ENCODE measurements at places on chromosomes 12 and 14.

DNA sequence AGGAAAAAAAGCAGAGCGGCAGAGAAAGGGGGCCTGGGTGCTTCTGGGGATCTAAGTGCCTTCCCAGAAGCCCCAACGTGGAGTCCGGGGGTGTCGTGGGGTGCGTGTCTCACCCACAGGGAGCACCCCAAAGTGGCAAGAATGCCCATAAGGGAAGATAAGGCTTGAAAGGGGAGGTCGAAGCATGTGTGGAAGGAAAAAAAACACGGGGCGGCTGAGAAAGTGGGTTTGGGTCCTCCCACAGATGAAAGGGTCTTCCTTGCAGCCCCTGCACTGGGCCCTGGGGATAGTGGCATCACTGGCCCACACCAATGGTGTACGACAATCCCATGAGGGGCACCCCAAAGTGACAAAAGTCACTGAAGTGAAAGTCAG is 275.5 kb downstream of the ALG10 start:
- peak; percentile 0 for DNase-seq

- no peak for DNase-seq
Observed at GRCh38 chr12:82818271-82819035, 131.7 kb downstream of the TMTC2 start.

DNA sequence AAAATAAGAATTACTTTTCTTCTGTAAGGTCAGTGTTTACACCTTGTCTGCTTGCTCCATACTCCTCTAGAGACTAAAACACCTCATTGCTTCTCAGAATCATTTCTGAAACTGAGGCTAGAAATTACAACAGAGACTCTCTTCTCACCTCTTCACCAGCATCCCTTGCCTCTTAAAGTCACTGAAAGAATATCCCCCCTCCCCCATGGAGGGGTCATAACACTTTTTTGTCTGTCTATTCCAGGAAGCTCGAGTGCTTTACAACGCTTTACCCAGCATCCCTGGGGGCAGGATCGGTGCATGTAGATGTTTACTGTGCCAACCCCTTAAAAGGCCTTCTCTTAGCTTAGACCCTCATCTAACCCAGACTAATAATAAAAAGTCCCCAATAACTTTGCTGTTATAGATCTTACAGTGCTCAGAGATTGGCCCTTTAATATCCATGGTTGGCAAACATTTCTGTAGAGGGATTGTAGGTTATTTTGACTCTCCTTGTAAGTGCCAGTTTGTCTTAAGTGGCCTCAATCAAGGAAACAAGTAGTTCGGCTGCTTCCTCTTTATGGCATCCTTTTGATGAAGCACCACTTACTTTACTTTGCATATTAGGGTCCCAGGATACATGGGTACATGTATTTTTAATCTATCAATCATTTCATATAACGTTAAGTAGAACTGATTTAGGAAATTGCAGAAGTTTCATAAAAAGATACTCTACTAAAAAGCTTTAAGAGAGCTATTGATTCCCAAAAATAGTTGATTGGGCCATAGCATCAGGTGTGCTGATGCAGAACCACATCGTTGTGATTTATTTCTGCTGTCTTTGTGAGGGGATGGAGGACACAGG is 29.3 kb downstream of the PRKCH start:
- no peak for DNase-seq

DNA sequence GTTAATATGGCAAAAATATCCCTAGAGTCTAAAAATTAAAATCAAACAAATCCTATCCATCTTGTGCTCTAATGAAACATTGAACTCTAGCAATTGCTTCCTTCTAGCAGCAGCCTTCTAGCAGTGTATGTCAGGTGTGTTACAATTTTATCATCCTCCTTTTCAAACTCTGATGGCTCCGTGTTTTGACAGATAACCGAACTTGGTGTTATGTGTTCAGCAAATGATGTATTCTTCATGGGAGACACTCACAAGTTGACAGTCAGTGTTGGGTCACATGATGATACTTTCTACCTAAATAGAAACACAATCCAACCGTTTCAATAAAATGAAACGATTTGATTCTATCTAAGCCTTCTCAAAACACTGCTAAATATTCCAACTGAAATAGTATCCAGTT is 525.3 kb upstream of the NOVA1 start:
- no peak for DNase-seq

DNA sequence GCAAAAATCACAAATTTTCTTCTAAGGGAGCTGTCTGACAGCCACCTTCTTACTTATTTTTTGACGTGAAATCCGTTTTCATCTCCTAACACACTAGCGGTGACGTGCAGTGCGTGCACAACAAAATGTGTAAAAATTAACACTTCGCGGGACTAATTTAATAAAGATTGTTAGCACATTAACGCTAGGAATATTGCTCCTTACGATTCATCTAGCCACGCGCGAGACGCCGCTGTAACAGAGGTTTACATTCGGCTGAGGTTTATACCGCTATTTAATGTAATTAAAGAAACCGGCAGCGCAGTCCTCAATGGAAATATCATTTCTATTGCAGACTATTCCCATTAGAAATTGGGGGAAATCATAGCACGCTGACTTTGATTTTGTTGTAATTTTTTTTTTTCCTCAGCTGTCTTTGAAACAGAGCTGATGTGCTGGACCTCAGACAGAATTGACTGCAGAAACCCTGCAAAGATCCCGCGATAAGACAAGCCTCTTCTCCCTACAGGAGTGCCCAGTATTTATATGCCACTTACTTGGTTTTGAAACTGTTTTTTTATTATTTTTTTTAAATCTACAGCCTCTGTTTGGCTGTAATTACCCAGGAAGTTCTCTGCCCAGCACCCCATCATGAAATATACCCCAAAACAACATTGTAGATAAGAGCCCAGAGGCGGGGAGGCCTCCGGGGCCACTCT is 31.2 kb downstream of the BCL11B start:
- DNase-seq = no peak

- DNase-seq = no peak
Observed at GRCh38 chr14:73861073-73861472, 9.4 kb downstream of the PTGR2 start.

DNA sequence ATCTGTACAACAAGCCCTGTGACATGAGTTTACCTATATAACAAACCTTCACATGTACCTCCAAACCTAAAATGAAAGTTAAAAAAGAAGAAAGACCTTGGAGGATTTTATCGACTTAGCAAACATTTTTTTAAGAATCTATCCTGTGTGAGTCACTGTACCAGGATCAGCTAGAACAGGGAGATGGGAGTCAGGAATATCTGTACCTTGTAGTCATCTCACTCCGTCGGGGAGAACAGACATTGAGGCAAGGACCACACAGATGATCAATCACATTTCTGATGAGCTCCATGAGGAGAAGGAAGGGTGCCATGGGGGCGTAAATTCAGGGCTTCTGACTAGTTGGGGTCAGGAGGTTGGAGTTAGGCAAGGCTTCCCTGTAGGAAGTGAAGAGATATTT is 310.6 kb downstream of the VRK1 start:
- no peak for DNase-seq

DNA sequence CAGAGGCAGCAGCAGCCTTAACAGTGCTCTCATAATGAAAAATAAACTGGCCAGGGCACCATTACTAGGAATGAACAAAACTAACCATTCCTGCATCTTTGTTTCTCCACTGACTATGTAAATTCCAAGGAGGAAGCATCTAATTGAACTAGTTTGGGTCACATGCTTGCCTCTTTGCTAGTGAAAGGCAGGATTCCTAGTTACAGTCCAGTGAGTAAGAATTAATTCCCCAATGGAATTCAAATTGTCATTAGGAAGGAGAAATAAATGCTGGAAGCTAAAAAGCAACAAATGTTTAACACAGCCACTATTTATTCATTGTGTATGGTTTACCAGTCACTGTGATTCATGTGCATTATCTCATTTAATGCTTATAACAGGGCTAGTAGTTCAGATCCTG is 316.0 kb downstream of the CCDC91 start:
- no peak for DNase-seq

GRCh38 chr14:77511486-77512162 is 13.0 kb upstream of the ISM2 start:
- no peak for DNase-seq

- DNase-seq = no peak
Observed at GRCh38 chr12:109147954-109148353, 31.6 kb downstream of the ACACB start.

DNA sequence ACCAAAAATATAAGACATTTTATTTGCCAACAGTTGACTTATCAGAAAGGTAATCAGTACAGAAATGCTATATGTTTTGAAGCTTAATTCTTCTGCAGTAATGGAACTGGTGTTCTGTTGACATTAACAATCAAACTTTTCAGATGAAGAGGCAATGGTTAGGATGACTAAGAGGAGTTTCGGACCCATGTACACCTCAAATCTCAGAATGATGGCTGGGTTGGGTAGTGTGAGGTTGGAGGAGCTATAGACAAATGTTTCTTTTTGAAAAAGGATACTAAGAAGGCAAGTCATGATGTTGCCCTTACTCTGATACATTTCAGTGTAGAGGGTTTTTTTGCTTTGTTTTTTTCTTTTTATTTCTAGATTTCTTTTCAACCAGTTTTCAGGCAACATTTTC is 66.9 kb downstream of the KNTC1 start:
- no peak for DNase-seq

- DNase-seq = peak; percentile 98
Observed at GRCh38 chr12:6752921-6753771, at the start of gene MLF2. TSS of gene MLF2 (minus strand) at chr12:6753141. CDS start at chr12:6752334, 807 bp downstream.

DNA sequence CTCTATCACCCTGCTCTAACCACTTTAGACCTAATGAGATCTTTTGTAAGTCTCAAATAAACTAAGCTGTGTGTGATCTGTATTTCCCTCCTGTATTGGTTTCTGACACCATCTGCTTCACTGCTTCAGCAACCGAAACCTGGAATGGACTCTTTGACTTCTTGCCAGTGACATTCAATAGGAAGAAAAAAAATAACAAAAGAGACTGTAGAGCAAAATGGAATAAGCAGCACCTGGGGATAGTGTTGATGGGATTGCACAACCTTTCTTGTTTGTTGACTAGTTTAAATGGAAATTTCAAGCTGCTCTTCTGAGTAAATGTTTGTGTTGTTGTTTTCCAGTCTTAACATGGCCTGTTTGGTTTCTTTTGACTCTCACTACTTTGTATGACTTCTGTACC is 888.6 kb upstream of the SEL1L start:
- no peak for DNase-seq
